ENCODE measurements at places on chromosomes 2 and 18.

DNA sequence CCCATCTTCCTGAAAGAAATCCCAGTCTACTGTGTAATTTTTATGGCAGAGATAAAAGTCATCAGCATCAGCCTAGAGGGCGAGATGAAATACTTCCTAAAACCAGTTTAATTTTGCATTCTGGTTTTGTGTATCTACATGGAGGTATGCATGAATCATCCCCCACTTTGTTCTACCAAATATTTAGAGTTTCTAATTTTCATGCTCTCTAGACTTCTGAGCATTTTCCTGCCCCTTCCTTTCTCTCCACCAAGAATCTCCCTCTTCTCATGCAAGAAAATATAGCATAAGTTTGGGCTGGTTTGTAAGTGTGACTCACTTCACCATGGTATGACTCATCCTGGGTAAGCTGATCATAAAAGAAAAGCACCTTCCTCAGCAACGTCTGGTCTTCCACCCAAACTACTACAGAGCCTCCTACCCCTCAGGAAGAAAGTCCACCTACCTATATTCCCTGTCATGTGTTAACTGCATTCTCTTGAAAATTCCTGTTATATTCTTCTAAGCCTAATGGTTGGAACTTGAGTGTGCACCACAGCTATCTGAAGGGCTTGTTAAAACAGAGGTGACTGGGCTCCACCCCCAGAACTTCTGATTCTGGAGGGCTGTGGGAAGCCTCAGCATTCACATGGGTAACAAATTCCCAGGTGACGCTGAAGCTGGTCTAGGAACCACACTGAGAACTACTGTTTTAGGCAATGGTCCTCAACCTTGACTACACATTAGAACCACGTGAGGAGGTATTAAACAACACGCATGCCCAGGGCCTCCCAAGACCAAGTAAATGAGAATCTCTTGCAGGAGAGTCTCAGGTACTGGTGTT is 37.4 kb upstream of the RAPGEF4 start:
- peak; percentile 97 for DNase-seq

DNA sequence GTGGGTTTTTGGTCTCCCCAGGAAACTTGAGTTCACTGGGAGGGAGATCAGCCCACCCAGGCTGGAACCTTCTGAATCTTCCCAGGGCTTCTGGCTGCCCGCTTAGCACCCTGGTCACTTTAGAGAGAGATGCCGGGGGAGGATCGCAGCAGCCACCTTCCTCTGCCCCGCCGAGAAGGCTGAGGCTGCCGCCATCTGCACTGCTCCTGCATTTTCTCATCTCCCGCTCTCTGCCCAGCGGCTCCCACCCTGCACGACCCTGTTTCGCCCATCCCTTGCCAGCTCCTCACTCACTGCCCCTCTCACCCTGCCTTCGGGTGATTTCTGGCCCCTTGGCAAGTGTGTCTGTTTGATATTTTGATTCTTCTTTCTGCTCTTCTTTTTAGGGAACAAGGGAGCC is 82.6 kb upstream of the ATG16L1 start:
- no peak for DNase-seq

DNA sequence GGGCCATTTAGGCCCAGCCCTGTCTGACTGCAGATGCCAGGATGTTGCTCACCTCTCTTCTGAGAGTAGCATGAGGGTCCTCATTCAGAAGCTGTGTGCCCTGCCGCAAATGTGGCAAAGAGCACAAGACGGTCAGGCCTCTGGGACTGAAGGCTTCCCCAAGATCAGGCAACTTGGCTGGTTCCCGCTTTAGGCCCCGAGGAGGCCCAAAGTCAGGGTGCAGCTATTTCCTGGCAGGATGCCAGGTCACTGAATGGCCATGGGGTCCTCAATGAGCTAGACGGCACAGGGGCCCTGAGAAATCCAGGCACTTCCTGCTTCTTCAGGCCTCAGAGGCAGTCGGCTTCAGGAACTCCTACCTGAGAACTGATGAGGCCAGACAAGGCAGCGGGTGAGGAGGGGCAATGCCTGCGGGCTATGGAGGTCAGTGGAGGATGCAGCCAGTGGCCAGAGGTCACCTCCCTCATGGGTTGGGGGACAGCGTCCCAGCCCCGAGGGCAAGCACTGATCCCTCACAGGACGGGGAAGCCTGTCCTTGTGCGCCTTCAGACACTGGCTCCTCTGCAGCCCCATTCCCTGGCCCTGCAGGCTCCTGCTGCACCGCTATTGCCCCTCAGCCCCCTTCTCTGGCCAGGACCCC is 44.9 kb downstream of the LMAN2L start:
- no peak for DNase-seq

GRCh38 chr2:111626037-111626864 is 257.7 kb downstream of the ANAPC1 start:
- DNase-seq: no peak

DNA sequence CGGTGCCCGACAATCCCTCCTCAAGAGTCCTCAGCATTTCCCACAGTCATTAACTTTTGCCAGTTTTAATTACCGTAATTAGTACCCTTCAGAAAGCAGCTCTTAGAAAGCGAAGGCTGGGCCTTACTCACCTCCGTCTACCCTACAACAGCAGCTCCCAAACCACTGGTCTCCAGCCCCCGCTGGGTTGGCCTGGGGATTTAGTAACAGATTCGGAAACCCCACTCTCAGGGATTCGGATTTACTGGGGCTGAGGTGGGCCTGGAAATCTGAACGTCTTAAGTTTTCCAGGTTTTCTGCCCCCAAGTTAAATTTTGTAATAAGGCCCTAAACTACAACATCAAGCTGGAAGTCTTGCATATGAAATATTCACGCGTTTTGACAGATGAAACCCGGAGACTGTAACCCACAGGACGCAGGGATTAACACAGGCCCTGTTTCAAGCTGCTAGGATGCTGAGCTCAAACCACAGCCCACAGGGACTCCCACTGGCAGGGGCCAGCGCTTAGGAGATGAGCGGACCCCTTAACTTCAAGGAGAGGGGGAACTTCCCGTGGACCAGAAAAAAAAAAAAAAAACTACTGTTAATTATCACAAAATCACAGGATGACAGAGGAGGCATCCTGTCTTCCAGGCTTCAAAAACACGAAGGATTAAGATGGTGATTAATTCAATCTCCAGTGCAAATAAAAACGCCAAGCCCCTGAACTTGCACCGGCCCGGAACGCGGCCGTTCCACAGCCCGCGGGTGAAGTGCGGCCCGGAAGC is 985 bp downstream of the ILKAP start:
- DNase-seq: peak; percentile 45

DNA sequence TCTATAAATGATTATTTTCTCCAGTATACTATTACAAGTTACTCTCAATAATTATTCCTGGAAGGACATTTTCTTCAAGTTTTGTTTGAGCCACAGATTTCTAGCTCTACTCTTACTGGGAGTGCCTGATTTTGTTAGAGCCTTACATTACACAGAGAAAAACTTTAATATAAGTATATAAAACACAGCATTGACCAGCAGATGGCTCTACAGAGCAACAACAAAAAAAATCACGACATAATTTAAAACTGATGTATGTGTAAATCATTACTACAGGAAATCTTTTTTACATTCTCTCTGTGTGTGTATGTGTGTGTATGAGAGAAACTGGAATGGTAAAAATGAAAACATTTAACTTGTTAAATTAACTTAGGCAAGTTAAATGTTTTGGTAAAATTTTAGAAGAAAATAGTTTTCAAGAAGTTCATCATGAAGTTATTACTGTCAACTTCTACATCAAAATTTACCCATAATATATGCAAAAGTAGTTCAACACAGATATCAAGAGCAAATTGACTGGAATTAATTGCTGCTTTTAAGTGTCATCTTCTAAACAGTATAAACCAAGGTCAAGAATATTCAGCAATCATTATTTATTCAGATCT is 103.3 kb downstream of the MDH1 start:
- peak; percentile 68 for DNase-seq

DNA sequence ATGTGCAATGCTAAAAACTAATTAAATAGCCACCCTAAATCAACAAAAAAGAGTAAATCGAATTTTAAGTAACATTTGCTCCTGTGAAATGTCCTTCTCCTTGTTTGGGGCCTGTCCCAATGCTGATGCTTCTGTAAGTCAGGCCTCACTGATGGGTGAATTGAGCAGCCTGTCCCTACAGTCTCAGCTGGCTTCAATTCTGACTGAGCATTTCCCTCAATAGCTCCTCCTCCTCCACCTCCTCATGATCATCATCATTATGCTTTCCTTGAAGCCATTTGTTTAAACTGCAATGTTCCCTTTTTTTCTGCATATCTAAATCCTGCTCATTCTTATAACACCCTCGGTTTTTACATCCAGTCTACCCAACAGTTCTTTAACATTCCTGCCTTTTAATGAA is 137.2 kb upstream of the CELF4 start:
- DNase-seq: no peak

- no peak for DNase-seq
These were observed 331.3 kb downstream of the KIAA1328 start for GRCh38 chr18:37160038-37160820.

DNA sequence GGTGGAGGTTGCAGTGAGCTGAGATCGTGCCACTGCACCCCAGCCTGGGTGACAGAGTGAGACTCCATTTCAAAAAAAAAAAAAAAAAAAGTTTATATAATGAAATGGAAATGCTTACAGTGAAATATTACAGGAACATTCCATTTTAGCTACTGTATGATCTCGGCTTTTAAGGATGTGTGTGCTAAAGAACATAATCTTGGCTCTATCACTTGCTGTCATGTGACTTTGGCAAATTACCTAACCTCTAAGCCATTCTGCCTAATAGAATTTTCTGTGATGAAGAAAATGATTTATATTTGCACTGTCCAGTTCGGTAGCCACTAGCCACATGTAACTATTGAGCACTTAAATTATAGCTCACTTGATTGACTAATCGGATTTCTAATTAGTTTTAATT is 36.3 kb downstream of the SMAD4 start:
- peak; percentile 24 for DNase-seq

- peak; percentile 40 for DNase-seq
These were observed 1.3 kb upstream of the LYPD6 start for GRCh38 chr2:149329068-149329467.

- no peak for DNase-seq
These were observed 38.5 kb upstream of the SPTBN1 start for GRCh38 chr2:54417577-54417976.

DNA sequence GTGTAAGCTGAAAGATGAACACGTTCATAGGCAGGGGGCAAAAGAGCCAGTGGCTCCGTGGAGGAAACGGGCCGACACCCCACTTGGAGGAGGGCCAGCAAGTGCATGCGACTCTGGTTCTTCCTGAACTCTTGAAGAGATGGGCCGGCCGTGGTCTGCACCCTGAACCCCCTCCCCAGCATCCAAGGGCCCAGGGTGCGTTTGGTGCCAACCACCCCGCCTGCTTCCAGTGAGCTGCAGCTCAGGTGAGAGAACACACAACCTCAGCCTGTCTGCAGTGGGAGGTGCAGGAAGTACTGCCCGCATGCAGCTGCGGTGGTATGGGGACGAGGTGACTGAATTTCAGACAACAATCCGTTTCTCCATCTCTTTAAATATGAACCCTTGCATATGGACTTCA is 58.9 kb downstream of the ADNP2 start:
- no peak for DNase-seq

DNA sequence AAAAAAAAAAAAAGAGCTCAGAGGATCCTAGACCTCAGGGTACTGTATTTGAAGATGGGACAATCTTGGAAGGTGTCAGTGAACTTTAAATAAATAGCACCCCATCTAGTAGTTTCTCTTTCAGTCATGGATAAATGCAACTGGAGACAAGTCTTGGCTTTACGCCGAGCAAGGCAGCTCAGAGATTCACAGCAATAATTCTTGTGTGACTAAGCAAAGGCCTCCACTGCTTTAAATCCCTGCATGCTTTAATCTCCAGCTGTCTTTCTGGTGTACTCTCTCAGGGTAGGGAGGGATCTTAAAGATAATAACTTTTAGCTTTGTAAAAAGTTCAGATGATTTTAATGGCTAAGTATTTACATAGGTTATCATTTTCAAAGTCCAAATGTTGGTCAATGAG is 36.3 kb downstream of the NRXN1 start:
- no peak for DNase-seq

DNA sequence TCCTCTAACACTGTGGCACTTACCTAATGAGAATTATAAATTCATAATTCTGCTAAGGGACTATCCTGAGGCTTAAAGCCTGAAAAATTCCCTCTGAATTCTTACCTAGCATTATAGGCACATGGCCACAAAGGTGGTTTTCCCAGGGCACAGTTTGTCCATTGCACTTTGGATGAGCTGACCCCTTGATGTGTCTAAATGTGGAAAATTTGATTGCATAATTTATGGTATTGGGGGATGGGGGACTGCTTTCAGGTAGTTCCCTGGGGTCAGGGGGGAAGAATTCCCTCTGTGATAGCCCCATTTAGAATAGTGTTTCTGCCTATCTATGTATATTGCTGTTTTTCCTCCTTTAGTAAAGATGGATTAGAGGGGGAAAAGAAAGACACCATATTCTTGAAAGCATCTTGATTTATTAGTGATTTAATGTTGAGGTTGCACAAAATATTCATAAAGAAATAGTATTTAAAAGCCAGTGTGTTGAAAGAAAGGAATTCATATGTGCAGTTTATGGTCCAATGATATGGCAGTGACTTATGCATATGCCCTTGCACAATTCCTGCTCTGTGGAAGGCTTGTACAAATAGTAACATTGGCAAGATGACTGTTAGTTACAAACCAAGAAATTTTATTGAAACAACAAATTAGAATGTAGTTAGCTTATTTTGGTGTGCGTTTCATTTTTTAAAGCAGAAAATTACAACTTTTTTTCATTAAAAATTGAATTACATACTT is 8.7 kb upstream of the HTR2B start:
- DNase-seq: peak; percentile 16

DNA sequence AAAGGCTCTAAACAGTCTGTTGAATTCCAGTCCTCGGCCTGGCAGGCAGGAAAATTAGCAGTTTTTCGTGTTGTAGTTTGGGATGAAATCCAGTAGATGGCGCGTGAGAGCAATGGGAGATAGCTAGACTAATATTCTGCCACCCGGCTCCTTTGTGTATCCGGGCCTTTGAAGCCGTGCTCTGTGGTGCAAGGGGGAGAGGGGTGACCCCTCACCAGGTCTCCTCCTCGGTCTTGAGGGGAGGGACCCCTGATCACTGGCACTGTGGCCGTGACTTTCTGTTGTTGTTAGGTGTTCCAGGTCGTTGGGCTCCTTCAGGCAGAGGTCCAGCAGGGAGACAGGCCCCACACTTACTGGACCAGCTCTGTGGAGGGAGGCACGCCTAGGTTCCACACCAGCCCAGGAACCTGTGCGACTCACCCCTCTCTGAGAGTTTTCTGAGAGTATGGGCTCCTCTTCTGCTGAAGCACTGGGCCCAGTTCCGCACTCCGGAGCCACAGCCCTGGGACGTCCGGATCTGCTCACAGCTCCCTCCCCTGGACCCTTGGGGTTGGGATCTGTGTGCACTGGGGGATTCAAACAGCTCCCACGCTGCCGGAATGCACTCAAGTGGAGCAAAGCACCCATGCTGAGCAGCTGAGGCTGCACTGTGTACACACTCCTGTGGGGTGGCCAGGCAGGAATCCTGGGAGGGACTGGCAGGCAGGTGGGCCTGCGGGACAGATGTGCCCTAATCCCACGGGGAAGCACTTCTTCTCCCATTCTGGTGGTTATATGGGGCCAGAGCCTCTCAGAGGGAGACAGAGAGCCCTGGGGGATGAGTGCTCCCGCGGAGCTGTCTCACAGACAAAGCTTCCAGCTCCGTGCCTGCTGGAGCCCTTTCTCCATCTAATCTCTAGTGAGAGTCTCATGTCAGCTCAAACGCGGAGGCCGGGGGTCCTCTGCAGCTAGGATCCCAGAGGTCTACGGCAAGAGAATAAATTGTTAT is 8.8 kb downstream of the GKN2 start:
- peak; percentile 76 for DNase-seq
